AG09309 (cell line): ENCODE measurements at places on chromosomes 11 and 22.

DNA sequence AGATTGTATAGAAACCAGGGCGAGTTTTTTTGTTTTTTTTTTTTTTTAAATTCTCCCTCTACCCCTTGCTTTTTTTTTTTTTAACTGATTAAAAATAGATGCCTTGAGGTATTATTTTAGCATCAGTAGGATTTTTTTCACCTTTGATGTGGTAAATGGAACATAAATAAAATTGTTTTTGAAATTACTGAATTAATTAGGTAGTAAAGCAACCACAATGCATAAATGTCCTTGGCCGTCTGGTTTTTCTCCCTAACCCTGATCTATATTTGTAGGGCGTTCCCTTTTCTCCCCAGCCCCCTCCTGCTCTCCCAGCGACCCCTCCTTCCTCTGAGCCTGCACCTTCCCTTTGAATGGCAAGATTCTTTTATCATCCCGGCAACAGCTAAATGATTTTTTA, 107.8 kb downstream of the ZBTB16 start:
- DNase-seq, result no peak

DNA sequence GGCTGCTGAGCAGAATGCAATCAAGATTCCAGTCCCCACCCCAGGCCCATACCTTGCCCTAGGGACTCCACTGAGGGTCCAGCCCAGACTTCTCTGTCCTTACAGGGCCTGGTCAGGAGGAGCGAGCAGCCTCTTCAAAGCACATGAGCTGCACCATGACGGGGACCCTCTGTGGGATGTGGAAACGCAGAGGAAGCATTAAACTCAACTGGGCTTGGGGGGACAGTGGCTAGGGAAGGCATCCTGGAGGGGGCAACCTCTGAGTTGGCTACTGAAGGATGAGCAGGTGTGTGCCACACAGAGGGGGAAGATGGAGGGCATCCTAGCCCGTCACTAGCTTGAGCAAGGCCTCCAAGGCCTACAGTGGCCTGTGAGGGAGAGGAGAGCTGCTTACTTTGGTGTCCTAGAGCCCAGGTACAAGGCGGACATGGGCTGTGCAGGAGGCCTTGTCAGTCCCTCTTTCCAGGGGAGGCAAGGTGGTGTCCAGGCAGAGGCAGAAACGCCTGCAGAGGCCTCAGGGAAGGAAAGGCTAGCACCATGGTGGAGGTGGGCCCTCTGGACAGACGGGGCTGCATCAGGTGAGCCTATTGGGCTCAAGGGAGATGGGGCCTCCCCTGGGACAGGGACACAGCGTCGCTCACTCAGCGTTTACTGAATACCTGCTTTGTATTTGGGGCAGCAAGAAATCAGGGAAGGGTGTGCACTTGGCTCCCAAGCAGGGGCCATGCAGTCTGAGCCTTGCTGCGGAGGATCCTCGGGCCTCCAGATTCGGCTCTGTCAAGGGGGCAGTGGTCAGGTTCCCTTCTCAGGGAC, 14.3 kb downstream of the TTC38 start:
- DNase-seq, result no peak

DNA sequence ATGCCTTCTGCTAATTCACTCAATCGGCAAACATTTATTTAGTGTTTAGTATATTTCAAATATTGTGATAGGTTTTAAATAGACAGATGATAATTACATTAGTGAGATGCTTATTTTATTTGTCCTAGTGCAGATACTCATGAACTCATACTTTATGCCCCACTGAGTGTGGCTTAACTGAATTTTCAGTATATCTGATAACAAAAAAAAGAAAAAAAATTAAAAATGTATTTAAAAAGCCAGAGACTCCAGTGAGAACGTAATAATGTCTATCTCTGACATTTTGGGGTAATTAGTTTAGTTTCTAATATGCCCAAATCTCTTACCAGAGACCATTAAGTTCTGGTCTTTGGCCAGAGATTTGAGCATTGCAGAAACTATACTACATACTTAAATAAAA, 332.6 kb upstream of the CHORDC1 start:
- DNase-seq, result no peak

- DNase-seq, result no peak
Observed at GRCh38 chr11:65478388-65479183, 20.3 kb upstream of the MALAT1 start.

DNA sequence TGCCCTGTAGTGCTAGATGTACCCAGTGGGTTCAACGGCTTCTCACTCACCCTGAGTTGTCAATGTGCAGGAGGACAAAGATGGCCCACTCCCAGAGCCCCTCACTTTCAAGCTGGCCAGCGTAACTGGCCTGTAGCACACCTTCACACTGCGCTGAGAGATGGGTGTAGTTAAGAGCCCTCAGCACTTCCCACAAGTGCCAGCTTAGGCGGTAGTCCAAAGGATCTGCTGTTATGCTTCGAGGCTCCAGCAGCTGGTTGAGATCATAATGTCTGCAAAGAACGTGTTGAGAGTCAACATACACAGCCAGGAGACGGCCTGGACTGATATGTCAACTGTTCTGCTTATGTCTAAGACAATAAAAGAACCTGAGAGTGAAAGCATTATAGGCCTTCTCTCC, 14.7 kb upstream of the CHRNA10 start:
- DNase-seq, result no peak
